Testis (tissue), 5 donors: ENCODE measurements at places on chromosomes 7 and 10. TPM values are rescaled to one million over a fixed set of nuclear protein-coding genes. Genes with fewer than 3 reads are reported as not detected.

Gene TUBAL3
- total RNA-seq, result 2.5 TPM

Gene C10orf67
- 3.0 TPM for total RNA-seq

Gene CFTR
- 5.1 TPM for total RNA-seq

Gene CALCR
- 0.31 TPM for total RNA-seq

Gene SPDYE9
- 1.9 TPM for total RNA-seq

- no peak overlapping the region for H3K27ac ChIP-seq
- DNase-seq, result no peak
- H3K27me3 ChIP-seq, result no peaks in the 10 kb centered on the region
- H3K36me3 ChIP-seq, result no peaks in the 10 kb centered on the region
- no peak overlapping the region for H3K4me3 ChIP-seq
These were observed 100.0 kb downstream of the AUTS2 start for GRCh38 chr7:69698109-69698825.
